ENCODE measurements at places on chromosomes 1 and 21. TPM values are rescaled to one million over a fixed set of nuclear protein-coding genes. Genes with fewer than 3 reads are reported as not detected.

Gene GJA5
- polyA plus RNA-seq, result 0.50 TPM

- no peak overlapping the region for H3K27ac ChIP-seq
- no peaks in the 10 kb centered on the region for H3K36me3 ChIP-seq
- no peak overlapping the region for H3K4me3 ChIP-seq
- peaks cover 69% of the 10 kb centered on the region for H3K4me1 ChIP-seq
- no peak for DNase-seq
These were observed 7.7 kb downstream of the SUCO start for GRCh38 chr1:172540635-172541034.

Gene C8B
- polyA plus RNA-seq, result not detected

Gene CYYR1
- 25.1 TPM for polyA plus RNA-seq

Data from GM23338 (cell line).